HepG2 (cell line): ENCODE measurements at places on chromosomes 11 and 22. TPM values are rescaled to one million over a fixed set of nuclear protein-coding genes. Genes with fewer than 3 reads are reported as not detected.
A peak's percentile ranks its signal among the peaks of the same experiment; 100 is the strongest.

DNA sequence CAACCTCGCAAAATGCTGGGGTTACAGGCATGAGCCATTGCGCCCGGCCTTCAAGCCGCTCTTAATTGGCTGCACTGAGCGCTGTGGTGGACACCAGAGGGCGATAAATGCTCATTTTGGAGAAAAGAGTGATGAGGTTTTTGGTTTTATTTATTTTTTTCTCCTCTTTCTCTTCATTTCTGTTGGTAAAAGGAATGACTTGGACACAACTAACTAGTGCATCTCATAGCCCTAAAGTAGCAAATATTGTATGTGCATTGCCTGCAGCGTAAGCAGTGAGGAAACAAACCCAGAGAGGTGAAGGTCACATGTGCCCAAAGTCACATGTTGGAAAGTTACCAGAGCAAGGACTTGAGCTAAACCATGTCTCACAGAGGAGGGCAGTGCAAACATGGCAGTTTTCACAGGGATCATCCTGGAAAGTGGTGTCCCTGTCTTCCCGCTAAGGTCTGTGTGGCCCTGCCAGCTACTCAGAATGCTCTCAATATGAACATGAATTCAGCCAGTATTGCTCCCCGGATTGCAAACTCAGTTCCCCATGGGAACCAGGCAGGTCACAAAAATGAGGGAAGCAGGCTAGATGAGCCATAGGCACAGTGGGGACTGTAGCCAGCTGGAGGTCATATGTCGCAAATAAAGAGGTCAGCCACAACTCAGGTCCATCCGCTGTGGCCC lies 8.6 kb upstream of the CD82 start:
- DNase-seq = peak; percentile 41

GRCh38 chr22:41697126-41697775 lies 2.1 kb upstream of the MEI1 start:
- DNase-seq = peak; percentile 81

GRCh38 chr11:59267196-59267595 lies 54.5 kb upstream of the MPEG1 start:
- no peak for DNase-seq

DNA sequence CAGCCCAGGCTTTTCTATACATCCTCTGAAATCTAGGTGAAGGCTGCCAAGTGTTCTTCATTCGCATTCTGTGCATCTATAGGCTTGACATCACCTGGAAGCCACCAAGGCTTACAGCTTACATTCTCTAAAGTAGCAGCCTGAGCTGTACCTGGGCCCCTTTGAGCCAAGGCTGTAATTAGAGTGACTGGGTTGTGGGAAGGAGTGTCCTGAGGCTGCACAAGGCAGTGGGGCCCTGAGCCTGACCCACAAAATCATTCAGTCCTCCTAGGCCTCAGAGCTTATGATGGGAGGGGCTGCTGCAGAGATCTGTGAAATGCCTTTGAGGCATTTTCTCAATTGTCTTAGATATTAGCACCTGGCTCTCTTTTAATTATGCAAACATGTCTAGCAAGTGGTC lies 33.0 kb upstream of the RDX start:
- no peak for DNase-seq

GRCh38 chr22:41966607-41967240 lies 2.5 kb upstream of the SEPTIN3 start:
- DNase-seq = peak; percentile 52

DNA sequence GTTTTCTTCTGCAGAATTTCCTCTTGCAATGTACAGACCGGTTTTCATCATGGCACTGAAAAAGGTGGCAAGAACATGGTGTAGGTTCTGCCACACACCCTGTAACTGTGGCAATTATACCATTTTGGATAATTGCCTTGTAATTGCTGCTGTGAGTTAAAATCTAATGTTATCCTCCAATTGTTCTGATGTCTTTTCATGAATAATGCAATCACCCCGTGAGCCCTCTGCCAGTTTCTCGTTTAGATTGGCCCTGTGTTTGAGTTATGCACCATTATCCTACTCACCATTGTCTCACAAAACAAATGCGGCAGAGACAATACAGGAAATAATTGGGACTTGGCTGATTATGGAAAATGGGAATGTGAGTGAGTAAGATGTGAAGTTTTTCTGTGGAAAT lies 61.8 kb upstream of the MTNR1B start:
- no peak for DNase-seq

DNA sequence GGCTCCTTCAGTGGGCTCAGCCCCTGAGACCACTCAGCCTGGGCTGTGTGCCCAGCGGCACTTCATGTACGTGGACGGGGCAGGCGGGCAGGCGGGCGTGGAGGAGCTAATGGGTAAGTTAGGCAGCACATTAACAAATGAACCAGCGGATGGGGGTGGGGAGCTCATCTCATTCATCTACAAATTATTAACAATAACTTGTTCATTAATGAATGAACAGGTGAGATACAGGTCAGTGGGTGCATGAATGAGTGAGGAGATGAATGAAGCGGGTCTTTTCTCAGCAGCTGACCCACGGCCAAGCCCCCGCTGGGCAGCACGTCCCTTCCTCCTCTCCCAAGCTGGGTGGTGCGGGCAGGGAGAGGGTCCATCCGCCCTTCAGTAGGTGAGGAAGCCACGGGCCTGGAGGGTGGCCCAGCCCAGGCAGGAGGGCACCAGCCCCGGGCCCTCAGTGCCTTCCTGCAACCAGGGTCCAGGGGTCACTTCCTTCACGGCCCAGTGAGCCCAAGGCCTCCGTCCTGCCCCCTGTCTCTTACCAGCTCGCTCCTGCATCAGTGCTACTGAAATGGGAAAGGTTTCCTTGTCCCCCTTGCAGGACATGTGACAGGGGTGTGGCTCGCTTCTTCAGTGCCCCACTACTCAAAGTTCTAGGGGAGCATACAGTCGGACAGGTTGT lies 60.5 kb upstream of the KCNQ1OT1 start:
- no peak for DNase-seq

GRCh38 chr11:66462911-66463310 lies 3.8 kb upstream of the PELI3 start:
- DNase-seq = no peak

Gene WNT7B
- total RNA-seq = 0.09 and 0.24 TPM in 2 replicates

Gene IGF2
- 79.1 and 138 TPM in 2 replicates for total RNA-seq

Gene CTSC
- 69.3 and 144 TPM in 2 replicates for total RNA-seq

Gene SEPTIN5
- not detected in 2 replicates for total RNA-seq

Gene PI4KA
- 27.4 and 27.8 TPM in 2 replicates for total RNA-seq
